ENCODE measurements at places on chromosomes 4 and X. TPM values are rescaled to one million over a fixed set of nuclear protein-coding genes. Genes with fewer than 3 reads are reported as not detected.

GRCh38 chr4:95124906-95125504, 367.2 kb downstream of the BMPR1B start:
- peak; percentile 63 for ATAC-seq

- no peak for ATAC-seq
These were observed 279.8 kb downstream of the UNC5C start for GRCh38 chr4:95268819-95269565.

DNA sequence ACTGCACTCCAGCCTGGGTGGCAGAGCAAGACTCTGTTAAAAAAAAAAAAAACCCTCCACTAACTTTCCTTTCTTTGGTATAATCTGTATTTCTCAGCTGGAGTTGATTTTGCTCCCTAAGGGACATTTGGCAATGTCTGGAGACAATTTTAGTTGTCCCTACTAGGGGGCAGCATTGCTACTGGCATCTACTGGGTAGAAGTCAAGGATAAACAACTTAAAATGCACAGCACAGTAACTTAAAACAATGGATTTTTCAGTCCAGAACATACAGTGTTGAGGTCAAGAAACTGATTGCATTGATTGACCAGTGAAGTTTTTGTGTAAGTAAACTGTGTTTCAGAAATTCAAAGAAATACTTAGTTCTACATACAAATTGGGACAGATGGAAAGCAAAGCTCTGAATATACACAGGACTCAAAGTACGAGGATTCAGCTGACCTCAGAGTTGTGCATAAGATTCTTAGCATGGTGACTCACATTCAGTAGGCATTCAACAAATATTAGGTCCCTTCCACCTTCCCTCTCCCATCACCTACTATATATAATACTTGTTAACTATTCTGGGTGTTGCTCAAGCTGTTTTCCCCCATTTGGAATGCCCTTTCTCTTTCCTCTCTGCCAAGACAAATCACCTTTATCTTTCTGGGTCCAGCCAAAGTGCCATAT, 8.8 kb downstream of the DDX53 start:
- peak; percentile 41 for ATAC-seq

- no peak for ATAC-seq
These were observed 53.2 kb downstream of the MXRA5 start for GRCh38 chrX:3293251-3293650.

DNA sequence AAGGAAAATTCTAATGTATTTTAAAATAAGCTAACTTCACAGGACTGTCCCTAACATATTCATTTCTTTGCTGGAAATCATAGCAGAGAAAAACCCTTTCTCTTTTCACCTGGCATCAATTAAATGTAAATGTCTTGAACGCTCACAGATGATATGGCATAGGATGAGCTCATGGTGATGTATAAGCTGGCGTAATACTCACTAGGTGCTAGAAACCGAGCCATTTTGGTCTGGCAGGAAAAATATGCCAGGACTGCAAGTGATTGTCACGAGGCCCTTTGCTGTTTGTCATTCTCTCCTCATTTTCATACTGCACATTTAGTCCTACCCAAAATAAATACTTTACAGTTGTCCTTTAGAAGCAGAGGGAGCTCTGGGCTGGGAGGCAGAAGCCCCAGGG, 222.7 kb upstream of the LNX1 start:
- no peak for ATAC-seq

DNA sequence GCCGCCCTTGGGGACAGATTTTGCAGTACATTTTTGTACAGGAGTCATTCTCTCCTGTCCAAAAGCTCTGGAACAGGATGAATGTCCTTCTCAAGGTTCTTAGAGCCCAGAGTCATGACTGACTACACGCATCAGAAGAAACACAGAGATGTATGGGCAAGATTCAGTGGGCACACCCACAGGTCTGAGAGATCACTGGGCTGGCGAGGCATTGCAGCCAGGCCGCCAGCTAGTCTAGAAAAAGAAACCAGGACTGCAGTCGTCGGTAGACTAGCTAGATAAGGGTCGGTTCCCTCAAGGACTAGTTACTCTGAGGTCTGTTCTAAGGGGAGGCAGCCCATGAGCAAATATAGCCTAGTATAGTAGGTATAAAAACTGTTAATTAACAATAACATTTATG, 19.8 kb downstream of the GBA3 start:
- ATAC-seq, result no peak

DNA sequence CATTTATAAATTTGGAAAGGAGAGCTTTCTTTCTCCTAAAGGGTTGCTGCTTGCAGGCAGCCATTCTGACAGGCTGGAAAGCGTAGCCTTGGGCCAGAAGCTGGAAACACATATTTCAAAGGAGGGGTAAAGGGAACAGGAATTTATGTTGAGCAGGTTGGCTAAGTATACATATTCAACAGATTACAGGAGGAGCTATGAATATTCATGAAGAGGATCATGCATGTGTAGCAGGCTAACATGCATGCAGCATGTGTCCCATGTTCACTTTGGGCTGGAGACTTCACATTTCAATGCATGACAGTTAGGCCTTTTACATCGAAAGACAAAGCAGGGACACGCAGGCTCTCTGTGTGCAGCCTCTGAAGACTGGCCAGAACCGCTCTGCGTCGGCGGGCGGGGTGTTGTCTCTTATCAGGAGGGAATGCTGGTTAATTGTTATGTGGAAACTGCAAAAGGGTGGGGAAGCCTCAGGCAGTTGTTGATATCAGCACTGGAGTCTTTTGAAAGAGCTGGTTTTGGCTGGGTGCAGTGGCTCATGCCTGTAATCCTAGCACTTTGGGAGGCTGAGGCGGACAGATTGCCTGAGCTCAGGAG, 31.5 kb downstream of the CASP3 start:
- no peak for ATAC-seq

DNA sequence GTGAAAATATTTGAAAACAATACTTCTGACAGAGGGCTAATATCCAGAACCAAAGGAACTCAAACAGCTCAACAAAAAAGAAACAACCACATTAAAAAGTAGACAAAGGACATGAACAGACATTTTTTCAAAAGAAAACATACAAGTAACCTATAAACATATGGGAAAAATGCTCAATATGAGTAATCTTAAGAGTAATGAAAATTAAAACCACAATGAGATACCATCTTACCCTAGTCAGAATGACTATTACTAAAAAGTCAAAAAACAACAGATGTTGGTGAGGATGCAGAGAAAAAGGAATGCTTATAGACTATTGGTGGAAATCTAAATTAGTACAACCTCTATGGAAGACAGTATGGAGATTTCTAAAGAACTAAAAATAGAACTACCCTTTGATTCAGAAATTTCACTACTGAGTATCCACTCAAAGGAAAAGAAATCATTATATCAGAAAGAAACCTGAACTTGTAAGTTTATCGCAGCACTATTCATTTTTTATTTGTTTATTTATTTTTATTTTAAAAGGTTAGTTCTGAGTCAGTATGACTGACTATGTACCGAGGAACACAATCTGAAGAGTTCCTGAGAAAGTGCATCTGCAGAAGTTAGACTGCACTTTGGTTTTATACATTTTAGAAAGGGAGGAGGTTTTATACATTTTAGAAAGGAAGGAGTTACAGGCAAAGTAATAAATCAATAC, 231.3 kb downstream of the INPP4B start:
- ATAC-seq, result no peak

- no peak for ATAC-seq
These were observed 108.6 kb downstream of the DHX15 start for GRCh38 chr4:24475756-24476155.

DNA sequence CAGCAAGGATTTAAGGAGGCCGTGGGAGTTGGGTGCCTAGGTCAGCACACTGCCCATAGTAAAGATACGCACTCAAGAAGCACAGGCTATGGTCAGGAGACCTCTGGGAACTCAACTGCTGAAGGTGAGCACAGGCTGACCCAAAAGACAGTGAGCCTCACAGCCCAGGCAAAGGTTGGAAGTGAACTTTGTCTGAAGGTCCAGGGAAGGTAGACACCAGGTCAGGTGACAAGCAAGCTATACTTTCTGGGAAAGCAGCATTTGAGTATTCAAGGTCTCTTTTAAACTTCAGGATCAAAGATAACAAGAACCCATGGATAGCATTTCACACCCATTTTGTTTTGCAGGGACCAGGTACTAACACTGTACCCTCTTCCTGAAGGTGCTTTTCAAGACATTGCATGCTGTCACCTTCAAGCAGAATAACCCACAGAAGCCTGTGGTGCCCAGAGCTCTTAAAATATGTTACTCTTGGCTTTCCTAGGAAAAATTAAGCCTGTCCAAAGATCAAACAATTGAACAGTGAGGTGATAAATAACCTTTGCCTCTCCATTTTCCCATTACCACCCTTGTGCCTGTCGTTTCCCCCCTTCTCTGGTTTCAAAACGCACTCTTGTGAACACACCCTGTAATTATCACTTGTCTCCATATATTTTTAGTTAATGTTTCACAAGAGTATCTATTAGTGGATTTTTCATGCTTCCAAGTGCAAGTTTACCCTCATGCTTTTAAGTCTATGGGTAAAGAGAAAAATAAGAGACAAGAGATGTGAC, 3.4 kb upstream of the S100G start:
- no peak for ATAC-seq

DNA sequence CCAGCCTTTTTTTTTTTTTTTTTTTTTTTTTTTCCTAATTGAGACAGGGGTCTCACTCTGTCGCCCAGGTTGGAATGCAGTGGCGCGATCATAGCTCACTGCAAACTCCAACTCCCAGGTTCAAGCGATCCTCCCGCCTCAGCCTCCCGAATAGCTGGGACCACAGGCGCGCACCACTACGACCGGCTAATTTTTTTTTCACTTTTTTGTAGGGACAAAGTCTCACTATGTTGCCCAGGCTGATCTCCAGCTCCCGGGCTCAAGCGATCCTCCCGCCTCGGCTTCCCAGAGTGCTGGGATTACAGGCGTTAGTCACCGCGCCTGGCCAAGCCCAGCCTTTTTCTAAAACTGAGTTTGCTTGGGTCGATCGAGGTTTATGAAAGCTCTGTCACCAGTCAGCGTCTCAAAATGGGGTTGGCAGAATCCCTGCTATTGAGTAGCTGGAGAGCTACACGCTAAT, 1.3 kb upstream of the OTUD5 start:
- ATAC-seq, result peak; percentile 6

DNA sequence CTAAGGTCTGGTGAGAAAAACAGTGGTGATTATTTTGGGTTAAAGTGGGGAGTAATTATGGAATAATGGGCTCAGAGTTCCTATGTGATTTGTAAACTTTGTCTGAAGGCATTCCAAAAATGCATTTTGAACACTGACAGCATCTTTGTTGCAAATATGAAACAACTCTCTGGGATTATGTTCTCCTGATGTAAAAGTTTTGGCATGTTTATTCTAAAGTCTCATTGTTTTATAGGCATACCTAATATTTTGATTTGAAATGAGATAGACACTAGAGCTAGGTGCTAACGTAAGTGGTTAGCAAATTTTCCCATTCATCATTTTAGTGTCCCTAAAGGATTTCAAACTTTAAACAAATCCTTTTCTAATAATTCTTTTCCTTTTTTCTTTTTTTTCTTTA, 140.9 kb upstream of the ANXA3 start:
- ATAC-seq, result no peak

GRCh38 chrX:43019021-43019420, 241.1 kb upstream of the PPP1R2C start:
- no peak for ATAC-seq

DNA sequence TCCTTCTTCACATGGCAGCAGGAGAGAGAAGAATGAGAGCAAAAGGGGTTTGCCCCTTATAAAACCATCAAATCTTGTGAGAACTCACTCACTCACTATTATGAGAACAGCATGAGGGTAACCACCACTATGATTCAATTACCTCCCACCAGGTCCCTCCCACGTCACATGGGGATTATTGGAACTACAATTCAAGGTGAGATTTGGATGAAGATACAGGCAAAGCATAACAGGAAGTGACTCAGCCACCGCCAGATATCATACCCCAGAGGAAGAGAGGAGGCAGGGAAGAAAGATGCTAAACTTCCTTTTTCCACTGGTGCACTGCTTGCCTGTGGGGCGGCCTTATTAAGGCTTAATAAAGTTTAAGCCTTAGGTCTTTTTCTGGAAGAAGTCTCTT, 766.1 kb downstream of the KCTD8 start:
- ATAC-seq, result no peak

- ATAC-seq, result no peak
These were observed 2.3 kb downstream of the LAGE3 start for GRCh38 chrX:154476821-154477220.

DNA sequence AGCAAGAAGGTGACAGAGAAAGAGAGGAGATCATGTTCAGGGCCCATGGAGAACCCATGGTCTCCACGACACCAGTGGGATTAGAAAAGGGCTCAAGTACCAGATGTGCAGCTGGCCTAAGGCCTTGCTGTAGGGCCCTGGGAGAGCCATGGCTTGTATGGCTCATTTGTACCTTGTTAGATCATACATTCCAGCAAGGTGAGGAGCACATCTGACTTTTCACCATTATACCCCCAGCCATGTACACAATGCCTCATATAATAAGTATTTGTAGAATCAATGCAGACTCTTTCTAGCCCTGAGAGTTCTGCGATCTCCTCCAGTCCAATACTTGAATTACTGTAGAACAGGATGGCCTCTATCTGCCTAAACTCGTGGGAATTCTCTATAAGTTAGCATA, 94.2 kb upstream of the MAP3K15 start:
- ATAC-seq, result no peak

DNA sequence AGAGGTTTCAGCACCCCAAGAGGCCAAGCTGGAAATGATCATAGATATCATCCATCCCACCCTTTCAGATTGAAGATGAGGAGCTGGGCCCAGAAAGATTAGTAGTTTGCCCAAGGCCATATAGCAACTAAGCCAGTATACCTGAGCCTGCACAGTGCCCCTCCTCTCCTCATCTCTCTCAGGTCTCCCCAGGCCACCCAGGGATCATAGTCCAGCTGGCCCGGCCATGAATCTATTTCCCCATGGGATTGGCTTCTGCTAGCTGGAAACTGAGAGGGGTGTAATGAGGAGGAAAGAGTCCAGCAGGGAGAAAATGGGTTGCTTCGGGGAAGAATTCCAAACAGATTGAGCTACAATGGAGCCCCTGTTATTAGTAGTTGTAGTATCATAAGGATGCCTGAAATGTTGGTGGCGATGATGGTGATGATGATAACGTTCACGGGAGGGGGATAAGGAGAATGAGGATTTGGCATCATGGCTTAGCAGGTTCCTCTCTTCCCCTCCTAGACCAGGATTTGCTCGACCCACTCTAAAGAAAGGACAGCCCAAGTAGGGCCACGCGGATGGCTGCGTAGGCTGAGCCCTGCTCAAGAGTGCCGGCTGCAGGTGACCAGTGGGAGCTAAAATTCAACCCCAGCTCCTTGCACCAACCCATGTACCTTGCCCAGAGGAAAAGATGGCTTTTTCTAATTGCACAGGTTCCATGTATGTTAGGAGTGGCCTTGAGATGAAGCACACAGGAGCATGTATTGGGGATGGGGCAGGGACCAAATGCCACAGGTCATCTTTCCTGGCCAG, 117.8 kb upstream of the PJA1 start:
- ATAC-seq, result no peak

Gene CLDN34
- not detected for total RNA-seq

Gene ZCCHC18
- total RNA-seq, result 2.4 TPM

Gene PPP4R3C
- total RNA-seq, result not detected

Gene PPBP
- total RNA-seq, result not detected

Gene GATA1
- total RNA-seq, result not detected

Gene SH2D1A
- total RNA-seq, result 0.06 TPM

Gene ITIH6
- 1.1 TPM for total RNA-seq

Gene MTNR1A
- 0.25 TPM for total RNA-seq

Gene SSX4
- total RNA-seq, result not detected

Gene RAB9B
- 0.15 TPM for total RNA-seq
